Left colon (tissue), 2 donors: ENCODE measurements at places on chromosomes 6 and 20. TPM values are rescaled to one million over a fixed set of nuclear protein-coding genes. Genes with fewer than 3 reads are reported as not detected.

Gene ACTL10
- total RNA-seq = 3.8 TPM

Gene ID1
- 363 TPM for total RNA-seq

GRCh38 chr20:31260326-31260932 is 3.0 kb downstream of the DEFB115 start:
- DNase-seq = no peak

DNA sequence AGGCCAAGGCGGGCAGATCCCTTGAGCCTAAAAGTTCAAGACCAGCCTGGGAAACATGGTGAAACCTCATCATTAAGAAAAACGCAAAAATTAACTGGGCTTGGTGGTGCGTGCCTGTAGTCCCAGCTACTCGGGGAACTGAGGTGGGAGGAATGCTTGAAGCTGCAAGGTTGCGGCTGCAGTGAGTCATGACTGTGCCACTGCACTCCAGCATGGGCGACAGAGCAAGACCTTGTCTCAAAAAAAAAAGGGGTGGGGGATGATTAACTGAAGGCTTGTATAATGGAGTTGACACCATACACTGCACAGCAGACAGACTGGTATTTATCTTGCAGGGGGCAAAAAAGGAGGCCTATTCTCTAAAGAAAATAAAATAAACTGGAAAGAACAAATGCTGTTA is 27.7 kb downstream of the SRPK1 start:
- DNase-seq = no peak

DNA sequence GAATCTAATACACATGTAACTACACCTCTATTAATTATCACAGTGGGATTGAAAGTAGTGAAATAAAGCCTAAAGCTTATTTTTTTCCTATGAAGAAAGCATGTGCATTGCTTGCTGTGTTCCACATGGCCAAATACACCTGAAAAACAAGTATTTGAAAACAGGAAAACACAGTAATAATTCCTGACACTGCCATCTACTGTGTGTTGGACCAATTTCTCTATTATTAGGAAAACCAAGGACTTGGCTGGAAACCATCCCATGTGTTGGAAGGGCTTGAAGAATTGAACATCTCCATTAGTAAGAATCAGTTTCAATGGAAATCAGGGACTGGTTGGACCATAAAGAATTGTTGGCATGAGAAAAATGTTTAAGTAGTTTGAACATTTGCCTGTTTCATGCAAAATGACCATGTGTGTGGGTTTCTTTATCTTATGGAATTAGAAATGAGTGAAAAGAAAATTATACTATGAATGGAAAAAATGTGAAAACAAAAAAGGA is 124.1 kb downstream of the PHF3 start:
- no peak for DNase-seq
